ENCODE measurements at places on chromosomes 4 and X.

GRCh38 chr4:7217474-7218321 is 25.4 kb downstream of the SORCS2 start:
- no peak for DNase-seq

DNA sequence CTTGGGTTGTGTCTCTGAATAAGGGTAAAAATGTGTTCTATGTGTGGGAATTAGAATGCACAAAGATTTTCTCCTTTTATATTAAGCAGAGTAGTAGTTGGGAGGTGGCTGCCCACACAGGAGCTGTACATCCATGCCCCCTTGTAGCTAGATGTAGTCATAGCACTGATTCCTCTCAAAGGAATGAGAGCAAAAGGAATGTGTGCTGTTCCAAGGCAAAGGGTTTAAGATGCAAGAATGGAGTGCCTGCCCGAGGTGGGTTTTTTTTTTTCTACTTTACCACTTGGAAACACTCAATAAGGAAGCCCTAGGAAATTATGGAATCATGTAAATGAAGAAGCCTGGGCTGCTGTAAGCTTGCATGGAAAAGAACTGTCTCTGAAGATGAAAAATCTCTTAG is 2183.2 kb upstream of the AGA start:
- DNase-seq = no peak

DNA sequence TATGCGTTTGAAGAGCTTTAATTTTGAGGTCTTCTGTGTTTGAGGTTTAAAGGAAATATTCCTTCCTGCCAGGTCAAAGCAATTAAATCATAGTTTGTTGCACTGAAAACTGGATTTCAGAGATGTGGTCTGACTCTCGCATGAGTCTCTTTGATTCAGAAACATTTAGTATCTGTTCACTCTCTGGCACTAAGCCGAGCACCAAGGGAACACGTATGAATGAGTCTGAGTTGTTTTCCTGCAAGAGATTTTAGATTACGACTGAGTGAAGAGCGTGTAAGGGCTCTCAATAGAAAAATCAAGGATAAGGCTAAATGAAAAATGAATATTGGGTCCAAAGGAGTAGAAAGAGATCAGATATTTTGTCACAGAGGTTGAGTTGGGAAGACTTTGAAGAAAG is 875.4 kb upstream of the PRKX start:
- DNase-seq = no peak

GRCh38 chr4:152398060-152398459 is 137.8 kb downstream of the FBXW7 start:
- no peak for DNase-seq

DNA sequence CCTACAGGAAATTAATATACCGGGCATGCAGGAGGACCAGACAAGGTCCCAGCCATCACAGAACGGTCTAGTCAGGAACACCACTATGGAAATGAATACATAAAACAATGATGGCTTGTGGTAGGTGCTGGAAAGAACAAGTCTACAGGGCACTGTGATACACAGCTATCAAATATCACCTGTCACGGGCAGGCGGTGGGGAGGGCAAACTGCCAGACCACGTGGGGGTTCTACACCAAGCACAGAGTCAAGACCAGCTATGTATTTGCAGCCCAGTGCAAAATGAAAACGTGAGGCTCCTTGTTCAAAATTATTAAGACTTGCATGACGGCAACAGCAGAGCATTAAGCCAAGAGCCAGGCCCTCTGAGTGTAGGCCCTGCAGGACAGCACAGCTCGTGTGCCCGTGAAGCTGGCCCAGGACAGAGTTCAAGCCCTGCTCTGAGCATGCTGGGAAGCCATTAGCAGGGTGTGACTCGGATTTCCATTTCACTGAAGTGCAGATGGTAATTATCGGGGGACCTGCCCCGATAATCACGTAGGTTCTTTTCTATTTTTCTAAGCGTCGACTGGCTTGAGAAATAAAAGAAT is 83.6 kb downstream of the JAKMIP1 start:
- DNase-seq = no peak

DNA sequence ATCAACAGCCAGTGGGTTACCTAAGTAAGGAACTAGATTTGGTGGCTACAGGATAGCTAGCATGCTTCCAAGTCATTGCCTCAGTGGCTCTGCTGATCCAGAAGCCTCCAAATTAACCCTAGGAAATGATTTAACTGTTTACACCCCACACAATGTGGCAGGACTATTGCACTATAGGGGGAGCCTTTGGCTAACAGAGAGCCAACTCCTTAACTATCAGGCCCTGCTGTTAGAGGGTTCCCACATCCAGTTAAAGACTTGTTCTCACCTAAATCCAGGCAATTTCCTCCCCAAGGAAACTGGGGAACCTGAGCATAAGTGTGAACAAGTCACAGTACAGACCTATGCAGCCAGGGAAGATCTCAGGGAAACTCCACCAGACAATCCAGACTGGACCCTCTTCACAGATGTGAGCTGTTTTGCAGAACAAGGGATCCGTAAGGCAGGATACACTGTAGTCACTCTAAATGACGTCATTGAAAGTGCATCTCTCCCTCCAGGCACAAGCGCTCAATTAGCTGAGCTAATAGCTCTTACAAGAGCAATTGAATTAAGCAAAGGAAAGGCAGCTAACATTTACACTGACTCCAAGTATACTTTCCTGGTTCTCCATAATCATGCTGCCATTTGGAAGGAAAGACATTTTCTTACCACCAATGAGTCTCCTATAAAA is 185.3 kb upstream of the SPOCK3 start:
- no peak for DNase-seq

DNA sequence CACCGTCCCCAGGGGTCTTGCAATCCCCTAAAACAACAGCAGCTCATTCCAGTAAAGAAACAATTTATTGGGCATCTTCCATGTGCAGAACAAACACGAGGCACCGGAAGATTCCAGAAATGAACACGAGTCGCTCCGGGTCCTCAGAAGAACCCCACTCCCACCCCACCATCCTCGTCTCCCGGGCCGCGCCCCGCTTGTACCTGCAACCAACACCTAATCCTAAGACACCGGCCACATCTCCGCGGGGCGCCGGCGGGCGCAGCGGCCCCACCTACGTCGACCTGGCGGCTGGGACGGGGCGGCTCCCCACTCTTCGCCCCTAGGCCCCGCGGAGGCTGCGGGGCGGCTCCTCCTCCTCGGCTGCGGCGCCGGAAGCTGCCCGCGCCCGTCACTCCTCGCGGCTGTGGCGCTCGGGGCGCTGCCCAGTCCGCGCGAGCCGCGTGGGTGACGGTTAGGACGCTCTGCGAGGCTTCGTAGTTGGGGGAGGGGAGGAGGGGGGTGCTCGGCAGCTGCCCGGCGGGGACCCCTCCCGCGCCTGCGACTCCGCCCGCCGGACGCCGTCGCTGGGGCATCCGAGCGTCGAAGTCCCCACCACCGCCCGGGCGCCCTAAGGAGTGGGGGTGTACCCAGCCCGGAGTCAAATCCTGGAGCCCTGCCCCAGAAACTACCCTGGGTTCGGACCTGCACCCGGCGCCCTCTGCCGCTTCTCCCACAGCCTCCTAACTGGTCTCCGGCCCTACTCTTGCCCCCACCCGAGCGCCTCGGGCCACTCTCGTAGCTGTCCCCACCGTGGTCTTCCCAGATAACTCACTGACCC is at the start of gene CCDC158:
Gene CCDC158, minus strand, starts transcription at position 380 of the 820 bp plus-strand sequence. CDS start 17,934 bp downstream, outside the sequence.
- no peak for DNase-seq

DNA sequence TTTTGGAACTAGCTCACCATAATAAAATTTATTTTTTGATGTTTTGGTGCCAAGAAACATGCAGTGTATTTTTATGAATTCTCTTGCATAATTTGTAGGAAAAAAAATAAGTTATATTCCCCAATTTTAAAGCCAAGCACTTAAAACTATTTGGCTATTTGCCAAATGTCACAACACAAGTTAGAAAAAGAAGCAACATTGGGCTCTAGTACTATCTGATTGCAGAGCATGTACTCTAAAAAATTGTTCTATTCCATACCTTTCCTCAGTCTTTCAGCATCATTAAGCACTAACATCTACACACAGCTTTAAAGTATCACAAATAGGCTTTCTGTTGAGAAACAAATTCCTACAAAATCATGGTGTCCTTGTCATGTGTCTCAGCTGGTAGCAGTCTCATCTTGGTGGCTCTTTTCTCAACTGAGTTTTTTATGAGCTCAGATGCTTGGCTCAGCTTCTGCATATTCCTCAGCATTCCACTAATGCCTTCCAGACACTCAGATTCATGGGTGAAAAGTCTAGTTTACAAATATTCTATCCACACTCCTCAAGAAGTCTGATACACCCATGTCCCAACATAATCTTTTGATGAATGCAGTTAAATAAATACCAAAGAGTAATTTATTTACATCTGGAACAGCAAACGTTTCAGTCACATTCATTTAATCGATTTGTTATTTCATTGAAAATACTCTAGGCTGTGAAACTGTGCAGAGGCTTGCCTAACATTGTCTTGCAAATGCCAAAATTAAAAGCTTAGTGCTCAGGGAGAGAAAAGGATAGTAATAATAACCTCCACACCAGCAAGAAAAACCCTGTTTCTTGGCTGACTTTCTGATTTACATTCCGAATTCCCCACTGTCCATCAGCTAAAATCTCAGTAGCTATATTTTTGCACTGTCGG is 2209.9 kb downstream of the PCDH7 start:
- no peak for DNase-seq

GRCh38 chr4:19327364-19327763 is 924.3 kb upstream of the SLIT2 start:
- no peak for DNase-seq

Data from CD4-positive, alpha-beta T cell treated with Interleukin-4 for 1 hour (primary cell).